ENCODE measurements at places on chromosomes 1 and 21.

- peak; percentile 17 for DNase-seq
These were observed 174.4 kb upstream of the HMCN1 start for GRCh38 chr1:185559684-185560331.

GRCh38 chr1:116769561-116769977 lies 15.3 kb downstream of the CD2 start:
- no peak for DNase-seq

DNA sequence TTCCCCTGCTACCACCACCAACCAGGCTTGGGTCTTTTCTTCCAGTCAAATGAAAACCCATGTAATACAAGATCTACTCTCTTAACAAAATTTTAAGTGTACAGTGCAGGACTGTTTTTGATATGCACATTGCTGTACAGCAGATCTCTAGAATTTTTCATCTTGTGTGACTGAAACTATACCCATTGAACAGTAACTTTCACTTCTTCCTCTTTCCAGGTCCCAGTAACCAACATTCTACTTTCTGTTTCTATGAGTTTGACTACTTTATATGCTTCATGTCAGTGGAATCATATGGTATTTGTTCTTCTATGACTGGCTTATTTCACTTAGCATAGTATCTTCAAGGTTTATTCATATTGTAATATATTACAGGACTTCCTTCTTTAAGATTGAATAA lies 45.3 kb upstream of the PLPPR4 start:
- DNase-seq, result no peak

GRCh38 chr1:89200663-89201062 lies 1.9 kb upstream of the GBP4 start:
- DNase-seq, result no peak

DNA sequence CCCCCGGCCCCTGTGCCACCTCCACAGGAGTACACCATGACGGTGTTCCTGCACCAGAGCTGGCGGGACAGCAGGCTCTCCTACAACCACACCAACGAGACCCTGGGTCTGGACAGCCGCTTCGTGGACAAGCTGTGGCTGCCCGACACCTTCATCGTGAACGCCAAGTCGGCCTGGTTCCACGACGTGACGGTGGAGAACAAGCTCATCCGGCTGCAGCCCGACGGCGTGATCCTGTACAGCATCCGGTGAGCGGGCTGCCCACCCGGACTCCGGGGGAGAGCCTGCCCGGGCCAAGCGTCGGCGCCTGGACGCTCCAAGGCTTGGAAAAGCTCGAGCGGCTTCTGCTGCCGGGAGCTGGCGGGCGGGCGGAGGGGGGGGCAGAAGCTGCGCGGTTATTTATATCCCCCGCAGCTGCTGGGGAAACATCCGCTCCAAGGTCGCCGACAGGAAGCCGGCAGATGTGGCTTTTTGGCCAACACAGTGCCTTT lies 6.4 kb downstream of the GABRD start:
- DNase-seq, result no peak

GRCh38 chr1:198902655-198903054 lies 263.8 kb downstream of the PTPRC start:
- DNase-seq, result peak; percentile 25

Measured in retina (tissue), 1 donor.